ENCODE measurements at places on chromosomes 16 and 17.
A peak's percentile ranks its signal among the peaks of the same experiment; 100 is the strongest.

DNA sequence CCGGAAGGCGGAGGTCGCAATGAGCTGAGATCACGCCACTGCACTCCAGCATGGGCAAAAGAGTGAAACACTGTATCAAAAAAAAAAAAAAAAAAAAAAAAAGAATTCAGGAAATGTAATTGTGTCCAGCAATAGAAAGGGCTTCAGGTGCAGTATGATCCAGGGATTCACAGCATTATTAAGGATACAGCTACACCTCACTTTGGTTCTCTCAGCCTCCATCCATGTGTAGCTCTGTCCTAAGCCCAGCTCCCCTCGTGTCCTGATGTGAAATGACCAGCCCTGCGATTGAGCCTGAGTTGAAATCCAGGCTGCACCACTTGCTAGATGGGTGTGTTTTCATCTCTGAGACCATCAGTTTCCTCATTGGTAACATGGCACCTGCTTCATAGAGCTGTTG, 3.0 kb downstream of the SLC5A10 start:
- no peak for DNase-seq

- DNase-seq: no peak
Observed at GRCh38 chr16:85844786-85845185, 45.3 kb downstream of the COX4I1 start.

- DNase-seq: no peak
Observed at GRCh38 chr16:66903544-66904427, 14.9 kb downstream of the CDH16 start.

- no peak for DNase-seq
Observed at GRCh38 chr16:89717688-89718505, 2.8 kb downstream of the VPS9D1 start.

DNA sequence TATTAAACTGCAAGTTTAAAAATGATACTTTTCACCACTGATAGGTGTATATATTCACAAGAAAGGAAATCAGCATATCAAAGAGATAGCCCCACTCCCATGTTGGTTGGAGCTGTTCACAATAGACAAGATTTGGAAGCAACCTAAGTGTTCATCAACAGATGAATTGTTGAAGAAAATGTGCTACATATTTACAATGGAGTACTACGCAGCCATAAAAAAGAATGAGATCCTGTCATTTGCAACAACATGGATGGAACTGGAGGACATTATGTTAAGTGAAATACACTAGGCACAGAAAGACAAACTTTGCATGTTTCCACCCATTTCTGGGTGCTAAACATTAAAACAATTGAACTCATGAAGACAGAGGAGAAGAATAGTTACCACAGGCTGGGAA, 278.9 kb upstream of the XYLT1 start:
- DNase-seq: no peak

DNA sequence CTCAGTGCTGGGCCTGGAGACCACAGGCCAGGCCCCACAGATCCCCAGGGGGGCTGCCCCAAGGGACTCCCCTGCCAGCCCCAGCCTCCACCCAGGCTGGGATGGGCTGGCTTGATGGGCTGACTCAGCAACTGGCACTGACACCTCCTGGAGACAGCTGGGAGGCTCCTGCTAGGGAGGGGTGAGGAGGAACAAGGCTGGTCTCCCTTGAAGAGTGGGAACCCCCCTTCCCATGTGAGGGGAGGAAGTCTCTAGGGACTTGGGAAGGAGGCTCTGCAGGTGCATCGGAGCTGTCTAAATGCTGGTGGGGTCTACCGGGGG, 10.4 kb downstream of the NHERF1 start:
- DNase-seq: peak; percentile 83

GRCh38 chr17:17816240-17816814, 20.5 kb downstream of the SREBF1 start:
- DNase-seq: no peak

DNA sequence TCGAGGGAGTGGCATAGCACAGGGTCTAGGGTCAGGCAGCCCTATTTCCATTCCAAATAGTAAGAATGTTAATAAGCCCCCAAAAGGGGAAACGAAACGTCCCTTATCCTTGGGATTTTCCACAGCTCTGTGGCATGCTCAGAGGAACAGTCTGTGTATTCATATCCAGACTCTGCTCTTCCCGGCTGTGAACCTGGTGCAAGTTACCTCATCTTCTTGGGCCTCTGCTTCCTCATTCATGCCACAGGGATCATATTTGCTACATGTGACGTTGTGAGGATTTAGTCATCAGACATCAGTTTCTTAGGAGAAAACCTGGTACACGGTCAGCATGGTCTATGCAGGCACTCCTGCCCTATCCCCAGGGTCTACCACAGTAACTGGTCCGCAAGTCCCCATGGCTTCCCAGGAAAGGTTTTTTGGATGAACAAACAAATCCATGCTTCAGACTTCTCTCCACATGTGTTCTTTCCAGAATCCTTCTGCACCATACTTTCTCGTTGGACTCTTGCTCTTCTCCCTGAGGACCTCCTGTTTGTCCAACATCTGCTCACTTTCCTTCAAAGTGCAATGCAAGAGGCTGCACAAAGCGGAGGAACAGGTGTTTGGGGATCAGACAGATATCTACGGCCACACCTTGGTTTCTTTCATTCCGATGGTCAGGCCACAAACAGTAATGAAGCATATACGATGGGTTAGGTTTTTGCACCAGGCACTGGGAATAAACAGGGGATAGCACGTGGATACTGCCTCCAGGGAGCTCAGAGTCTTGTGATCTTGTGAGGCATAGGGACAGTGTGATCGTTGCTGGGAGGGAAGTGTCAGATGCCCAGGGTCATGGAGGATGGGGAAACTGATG, 17.7 kb downstream of the GLP2R start:
- no peak for DNase-seq

- DNase-seq: peak; percentile 94
Observed at GRCh38 chr17:46158323-46159296, 34.6 kb downstream of the KANSL1 start.

GRCh38 chr16:79372503-79373184, 227.9 kb downstream of the MAF start:
- DNase-seq: no peak

GRCh38 chr17:40459636-40460603, 16.7 kb downstream of the IGFBP4 start:
- no peak for DNase-seq

- peak; percentile 59 for DNase-seq
Observed at GRCh38 chr17:19470530-19471261, 59.7 kb downstream of the RNF112 start.

- DNase-seq: no peak
Observed at GRCh38 chr17:43645765-43646481, 15.8 kb downstream of the MEOX1 start.

DNA sequence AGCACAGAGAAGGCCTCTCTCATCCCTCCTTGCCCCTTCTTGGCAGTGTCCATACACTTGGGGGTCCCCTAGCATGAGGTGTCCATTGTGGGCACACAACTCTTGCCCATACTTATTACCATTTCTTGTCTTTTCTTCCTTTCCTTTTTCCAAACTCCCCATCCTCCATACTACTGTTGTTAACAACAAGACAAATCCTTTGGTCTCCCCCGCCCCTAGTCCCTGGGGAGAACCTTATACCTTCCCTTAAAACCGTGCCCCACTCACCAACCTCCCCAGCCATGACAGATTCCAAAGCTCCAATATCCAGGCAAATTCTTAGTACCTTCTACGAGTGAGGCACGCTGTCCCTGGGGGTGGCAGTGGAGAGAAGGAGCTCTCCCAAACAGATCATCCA, 82.9 kb downstream of the GAS7 start:
- DNase-seq: no peak

DNA sequence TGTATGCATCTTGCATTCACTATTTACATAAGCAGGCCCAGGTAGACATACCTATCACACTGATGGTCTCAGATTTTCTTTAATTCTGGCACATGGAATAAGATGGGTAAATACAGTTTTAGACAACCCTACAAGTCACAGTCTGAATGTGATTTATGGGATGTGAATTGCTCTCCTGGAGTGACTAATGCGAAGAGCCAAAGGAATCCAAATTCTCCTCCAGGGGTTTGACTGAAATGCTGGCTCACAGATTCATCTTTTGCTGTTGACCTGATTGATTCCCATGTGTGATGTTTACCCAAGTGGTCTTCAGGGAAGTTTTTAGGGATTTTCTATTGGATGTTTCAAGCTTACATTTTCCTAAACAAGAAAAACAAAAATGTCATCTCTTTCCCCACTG, 277.9 kb upstream of the MON1B start:
- no peak for DNase-seq
